ENCODE measurements at places on chromosomes 3 and 15.

GRCh38 chr3:148433665-148434064 lies 264.0 kb upstream of the AGTR1 start:
- no peak for DNase-seq

- DNase-seq = no peak
Measured at GRCh38 chr15:75723847-75724660, 11.4 kb upstream of the CSPG4 start.

DNA sequence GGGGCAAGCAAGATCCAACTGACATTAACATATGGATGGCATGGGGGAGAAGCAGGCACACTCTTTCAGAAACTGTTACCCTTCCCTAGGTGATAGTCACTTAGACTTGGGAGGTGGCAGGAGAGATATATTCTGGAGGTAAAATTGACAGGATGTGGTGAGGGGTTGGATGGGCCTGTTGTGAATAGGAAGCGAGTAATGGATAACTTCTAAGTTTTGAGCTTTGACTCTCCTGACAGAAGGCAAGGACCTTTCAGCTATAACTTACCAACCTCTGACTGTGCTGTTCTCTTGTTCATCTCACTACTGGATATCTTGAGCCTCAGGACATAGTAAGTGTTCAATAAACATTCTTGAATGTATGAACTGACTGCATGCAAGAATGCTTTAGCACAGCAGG lies 1.9 kb upstream of the PDIA5 start:
- no peak for DNase-seq

DNA sequence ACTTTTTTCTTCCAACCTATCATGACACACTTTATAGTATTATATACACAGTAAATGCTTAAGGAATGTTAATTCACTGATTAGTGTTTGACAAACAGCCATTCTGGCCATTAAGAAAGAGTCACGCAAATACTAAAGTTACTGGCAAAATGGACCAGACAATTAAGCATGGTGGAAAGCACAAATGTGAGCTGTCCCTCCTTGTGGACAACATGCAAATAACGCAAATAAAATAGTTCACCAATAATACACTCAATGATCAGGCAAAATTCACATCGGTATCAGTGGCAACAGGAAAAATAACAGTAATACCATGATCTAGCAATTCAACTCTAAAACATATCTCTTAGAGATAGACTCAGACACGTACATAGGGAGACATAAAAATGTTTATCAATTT lies 71.7 kb downstream of the NEDD4 start:
- DNase-seq = no peak

GRCh38 chr3:185402561-185402960 lies 39.6 kb downstream of the MAP3K13 start:
- DNase-seq = no peak

DNA sequence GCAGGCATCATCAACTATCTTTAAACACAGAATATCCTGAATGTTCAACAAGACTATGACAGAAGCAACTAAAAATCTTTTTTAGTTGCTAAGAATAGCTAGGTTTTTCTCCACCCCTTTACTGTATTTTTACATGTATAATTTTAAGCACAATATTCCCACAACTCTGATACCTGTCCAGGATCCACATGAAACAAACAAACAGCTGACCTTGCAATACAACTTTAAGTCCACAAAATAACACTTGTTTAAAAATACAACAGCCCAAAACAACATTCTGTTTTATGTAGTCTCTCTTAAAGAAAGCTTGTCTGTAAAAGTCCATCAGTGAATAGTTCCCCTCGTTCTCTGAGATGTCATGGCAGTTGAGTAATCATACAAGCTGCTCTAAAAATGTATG lies 41.1 kb downstream of the IFT57 start:
- no peak for DNase-seq

- DNase-seq = no peak
Measured at GRCh38 chr3:32077260-32078084, 28.9 kb upstream of the GPD1L start.

Measured in stimulated activated CD4-positive, alpha-beta T cell treated with anti-CD3 and anti-CD28 coated beads, Interleukin-1b, Interleukin-23, amount 100 ng/mL, for 1 hour (primary cell).